ENCODE measurements at places on chromosomes 5 and 9.

- DNase-seq, result no peak
Measured at GRCh38 chr9:129888293-129889121, 53.2 kb downstream of the USP20 start.

- DNase-seq, result no peak
Measured at GRCh38 chr9:87597710-87598443, 100.2 kb downstream of the DAPK1 start.

- no peak for DNase-seq
Measured at GRCh38 chr9:22395687-22396141, 50.9 kb upstream of the DMRTA1 start.

DNA sequence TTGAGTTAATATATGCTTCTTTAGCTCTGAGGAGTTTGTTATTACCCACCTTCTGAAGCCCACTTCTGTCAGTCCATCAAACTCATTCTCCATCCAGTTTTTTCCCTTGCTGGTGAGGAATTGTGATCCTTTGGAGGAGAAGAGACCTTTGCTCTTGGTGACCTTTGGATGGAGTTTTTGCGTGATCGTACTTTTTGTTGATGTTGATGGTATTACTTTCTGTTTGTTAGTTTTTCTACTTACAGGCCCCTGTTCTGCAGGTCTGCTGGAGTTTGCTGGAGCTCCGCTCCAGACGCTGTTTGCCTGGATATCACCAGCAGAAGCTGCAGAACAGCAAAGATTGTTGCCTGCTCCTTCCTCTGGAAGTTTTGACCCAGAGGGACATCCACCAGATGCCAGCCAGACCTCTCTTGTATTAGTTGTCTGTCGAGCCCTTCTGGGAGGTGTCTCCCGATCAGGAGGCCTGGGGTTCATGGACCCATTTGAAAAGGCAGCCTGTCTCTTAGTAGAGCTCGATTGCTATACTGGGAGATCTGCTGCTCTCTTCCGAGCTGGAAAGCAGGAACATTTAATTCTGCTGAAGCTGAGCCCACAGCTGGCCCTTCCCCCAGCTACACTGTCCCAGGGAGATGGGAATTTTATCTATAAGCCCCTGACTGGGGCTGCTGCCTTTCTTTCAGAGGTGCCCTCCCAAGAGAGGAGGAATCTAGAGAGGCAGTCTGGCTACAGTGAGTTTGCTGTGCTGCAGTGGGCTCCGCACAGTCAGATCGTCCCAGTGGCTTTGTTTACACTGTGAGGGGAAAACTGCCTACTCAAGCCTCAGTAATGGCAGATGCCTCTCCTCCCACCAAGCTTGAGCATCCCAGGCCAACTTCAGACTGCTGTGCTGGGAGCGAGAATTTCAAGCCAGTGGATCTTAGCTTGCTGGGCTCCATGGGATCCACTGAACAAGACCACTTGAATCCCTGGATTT lies 445.5 kb downstream of the MAN2A1 start:
- DNase-seq, result no peak

DNA sequence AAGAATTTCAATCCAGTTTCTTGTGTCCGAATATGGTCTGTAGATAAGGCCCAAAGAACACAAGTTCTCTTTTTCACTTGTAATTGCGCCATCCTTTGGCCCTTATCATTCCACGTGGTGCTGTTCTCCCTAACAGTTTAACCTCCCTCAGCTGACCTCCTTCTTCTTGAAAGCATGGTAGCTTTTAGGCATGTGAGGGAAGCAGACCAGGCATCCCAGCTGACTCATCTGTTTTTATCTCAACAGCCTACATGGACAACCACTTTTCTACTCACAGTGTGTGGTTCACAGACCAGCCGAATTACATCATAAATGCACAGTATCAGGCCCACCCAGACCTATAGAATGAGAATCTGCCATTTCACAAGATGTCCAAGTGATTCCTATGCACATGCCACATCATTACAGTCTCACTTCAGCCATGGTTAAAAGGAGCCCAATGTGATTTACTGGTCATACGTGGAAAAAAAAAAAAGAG lies 26.9 kb upstream of the PLIN2 start:
- DNase-seq, result no peak

DNA sequence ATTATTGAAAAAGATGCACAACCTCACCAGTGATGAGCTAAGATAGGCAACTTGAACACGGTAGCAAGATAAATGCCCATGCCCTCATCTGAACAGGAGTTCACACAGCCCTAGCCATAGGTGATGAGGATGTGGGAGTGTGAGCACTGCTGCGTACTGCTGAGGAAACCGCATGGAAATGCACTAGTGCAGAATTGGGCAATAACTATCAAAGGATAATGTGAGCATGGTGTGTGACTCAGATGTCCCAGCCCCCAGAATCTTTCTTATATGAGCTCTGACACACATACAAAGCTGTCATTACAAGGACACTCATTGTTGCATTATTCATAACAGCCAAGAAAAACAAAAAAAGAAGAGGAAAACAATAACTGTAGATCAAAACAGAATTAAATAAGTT lies 521.2 kb downstream of the IRX1 start:
- DNase-seq, result no peak

DNA sequence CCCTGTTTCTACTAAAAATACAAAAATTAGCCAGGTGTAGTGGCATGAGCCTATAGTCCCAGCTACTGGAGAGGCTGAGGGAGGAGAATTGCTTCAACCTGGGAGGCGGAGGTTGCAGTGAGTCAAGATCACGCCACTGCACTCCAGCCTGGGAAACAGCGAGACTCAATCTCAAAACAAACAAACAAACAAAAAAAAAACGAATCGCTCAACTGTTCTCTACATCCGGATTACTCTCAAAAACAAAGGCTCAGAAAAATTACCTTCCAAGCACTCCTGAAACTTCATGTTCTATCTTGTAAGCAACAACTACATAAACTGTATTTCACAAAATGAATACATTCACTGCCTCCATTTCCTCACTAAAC lies 14.0 kb downstream of the UBAP2 start:
- no peak for DNase-seq

GRCh38 chr9:131776473-131776872 lies 36.6 kb upstream of the RAPGEF1 start:
- DNase-seq, result no peak

GRCh38 chr5:34608368-34608767 lies 47.8 kb upstream of the RAI14 start:
- no peak for DNase-seq

GRCh38 chr9:27499451-27499850 lies 24.6 kb upstream of the IFNK start:
- DNase-seq, result no peak

DNA sequence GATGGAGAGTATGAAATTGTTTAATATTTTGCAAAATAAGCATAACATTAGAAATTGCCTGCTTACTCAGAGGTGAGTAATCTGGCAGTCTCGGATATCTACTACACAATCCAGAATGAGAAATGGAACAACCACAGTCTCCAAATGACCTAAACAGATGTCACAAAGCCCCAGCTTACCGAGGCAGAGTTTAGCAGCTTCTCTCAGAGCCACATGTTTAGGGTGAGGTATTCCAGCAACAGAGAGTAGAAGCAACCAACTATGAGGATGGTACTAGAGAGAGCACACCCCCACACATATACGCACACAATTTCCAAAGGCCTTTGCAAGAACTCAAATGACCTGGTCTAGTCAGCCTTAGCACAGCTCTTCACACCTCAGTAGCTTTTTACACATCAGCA lies 122.7 kb upstream of the LPAR1 start:
- DNase-seq, result no peak

DNA sequence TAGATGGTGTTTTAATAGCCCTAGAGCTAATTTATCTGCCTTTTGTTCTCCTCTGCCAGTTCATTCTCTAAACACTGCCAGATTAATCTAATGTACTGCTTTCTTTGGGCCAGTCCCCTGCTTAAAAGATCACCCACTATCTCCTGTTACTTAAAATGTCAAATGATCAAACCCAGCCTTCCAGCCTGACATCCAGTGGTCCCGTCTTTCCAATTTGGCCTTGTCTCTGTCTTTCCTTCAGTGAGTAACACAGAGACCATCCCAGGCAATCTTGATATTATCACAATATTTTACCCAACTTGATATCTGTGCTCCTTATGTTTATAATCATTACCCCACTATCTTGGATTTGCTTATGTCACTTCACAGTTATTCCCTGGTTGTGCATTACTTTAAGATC lies 12.0 kb downstream of the PRR16 start:
- no peak for DNase-seq

GRCh38 chr5:147055089-147055826 lies 176.7 kb upstream of the PPP2R2B start:
- DNase-seq, result no peak

DNA sequence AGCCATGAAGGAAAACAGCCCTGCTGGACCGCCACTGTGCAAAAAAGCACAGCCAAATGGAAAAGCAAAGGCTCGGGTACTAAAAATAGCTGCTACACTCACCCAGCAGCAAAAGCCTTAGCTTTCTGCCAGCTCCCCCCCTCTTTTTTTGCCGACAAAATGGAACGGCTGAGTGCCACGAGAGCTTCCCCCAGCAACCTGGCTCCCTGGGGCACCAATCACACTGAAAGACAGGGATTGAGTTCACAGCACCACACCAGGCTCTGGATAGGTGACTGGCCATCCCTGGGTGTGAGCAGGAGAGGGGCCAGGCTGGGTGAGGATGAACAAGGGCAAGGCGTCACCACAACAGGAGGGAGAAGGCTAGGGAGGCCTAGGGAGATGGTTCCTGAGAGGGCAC lies 66.7 kb downstream of the SIL1 start:
- DNase-seq, result peak; percentile 84

- DNase-seq, result no peak
Measured at GRCh38 chr9:38390442-38390841, 2.1 kb upstream of the ALDH1B1 start.

DNA sequence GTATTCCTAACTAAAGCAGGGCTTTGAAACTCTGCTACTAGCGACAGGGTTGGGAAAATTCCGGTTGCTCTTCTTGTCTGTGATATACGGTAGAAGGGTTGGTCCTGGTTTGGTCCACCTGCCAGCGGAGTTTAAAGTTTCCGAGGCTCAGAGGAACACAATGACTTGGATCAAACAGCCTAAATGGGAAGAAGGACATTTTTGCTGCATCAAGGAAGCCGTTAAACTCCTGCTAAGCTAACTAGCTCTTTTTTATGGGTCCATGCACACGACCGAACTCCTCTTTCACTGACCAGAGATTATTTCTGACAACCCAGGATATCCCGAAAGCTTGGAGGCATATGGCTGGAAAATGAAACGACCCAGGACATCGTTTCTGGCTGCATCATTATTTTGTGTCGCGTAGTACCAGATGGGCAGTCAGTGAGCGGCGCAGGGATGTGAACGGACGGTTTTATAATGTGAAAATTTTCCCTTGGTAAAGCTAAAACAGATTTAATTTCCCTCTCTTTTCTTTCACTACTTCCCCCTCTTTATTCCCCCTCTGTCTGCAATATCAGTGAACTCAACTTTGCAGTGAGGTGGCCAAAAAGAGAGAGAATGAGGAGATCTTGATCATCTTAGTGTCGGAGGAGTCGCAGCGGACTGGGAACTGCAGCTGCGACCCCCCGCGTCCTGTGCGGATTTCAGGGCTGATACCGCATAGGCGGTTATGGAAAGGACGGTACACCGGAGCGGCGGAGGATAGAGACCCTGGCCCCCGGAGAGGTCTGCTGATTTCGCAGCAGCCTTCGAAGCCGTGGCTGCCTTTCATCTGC lies at the start of gene LURAP1L:
LURAP1L (plus strand) TSS at position 160 of the 818 bp plus-strand sequence. CDS start 696 bp downstream, outside the sequence.
- DNase-seq, result peak; percentile 81

- DNase-seq, result no peak
Measured at GRCh38 chr5:15388866-15389265, 111.1 kb upstream of the FBXL7 start.

- peak; percentile 61 for DNase-seq
Measured at GRCh38 chr5:42813533-42813932, 1.8 kb upstream of the SELENOP start.

DNA sequence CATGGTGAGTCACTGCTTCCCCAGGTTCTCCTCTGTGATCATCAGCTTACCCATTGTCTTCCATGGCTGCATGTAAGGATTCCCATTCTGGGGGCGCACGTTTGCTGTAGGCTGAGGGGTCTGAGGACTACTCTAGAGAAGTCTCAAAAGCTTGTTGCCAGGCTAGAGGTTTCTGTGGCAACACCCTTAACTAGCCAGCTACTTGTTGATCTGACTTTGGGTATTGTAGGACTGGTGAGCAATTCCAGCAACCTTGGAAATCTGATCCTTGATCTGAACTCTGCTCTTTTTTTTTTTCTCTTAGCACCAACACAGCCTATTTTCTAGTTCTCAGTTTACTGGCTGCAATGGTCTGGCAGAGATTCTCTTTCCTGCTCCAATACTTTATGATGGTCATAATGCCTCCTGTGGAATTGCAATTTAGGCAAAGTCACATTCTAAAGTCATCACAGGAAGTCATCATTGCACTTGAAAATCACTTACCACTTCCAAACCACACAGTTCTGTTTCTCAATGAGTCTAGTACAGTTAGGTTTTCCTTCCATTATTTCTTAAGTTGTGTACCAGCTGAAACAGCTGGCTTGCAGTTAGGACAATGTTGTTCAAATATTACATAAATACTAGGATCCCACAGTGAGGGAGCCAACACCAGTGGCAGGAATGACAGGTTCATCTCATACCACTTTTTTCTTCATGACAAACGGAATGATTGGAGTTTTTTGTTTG lies 110.3 kb downstream of the SLC12A2 start:
- DNase-seq, result no peak

GRCh38 chr5:42761791-42762190 lies 5.2 kb downstream of the CCDC152 start:
- no peak for DNase-seq

DNA sequence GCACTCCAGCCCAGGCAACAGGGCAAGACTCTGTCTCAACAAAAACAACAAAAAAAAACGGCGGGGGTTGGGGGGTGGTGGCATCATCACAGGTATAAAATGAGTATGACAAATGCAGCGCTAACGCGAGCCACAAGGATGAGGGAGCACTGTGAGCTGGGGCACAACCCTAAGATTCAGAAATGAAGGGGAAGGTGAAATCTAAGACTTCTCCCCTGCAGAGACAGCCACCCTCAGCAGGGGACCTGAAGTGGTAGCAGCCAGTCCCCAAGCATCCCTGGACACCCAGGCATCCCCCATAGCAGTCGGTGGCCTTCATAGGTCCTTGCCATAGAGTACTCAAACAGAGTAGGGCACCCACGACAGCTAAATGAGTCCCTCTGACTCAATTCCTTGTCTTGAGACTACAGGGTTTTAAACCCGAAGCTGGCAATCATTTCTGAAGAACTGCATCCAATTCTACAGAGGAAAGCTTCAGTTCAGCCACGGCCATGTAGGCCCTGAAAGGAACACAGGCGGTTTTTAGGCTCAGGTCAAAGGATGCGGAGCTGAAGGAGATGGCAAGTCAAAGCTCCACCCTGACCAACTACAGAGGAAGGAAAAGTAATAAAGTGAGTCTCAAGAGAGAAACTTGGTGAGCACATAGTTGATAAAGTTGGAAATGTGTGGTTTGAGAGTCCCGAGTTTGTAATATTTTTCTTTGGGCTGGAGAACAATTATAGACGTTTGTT lies 50.3 kb downstream of the MYO10 start:
- DNase-seq, result no peak

Data from hippocampal formation (tissue), 2 donors.